ENCODE measurements at places on chromosomes 16 and 17.

DNA sequence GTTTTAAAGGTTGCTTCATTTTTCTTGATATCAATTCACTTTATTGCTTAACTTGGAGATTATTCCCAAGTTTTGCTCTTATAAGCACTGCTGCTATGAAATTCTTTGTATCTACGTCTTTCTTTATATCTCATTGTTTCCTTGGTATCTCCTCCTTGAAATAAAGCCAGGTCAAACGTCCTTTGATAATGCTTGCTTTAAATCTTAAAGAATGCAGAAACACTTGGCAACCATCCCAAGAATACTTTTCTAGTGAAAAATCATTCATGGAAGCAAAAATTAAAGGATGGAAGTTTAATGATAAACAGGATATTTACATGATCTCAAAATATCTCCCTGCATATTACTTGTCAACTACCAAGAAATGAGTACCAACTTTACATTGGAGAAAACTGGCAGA, 175.2 kb downstream of the CPPED1 start:
- no peak for DNase-seq

- no peak for DNase-seq
Observed at GRCh38 chr17:50332196-50332595, 13.7 kb upstream of the XYLT2 start.

- DNase-seq: no peak
Observed at GRCh38 chr16:75506107-75506506, 10.9 kb upstream of the CHST6 start.

GRCh38 chr17:52170963-52171572, 12.6 kb upstream of the CA10 start:
- DNase-seq: no peak

- DNase-seq: no peak
Observed at GRCh38 chr16:68276223-68276622, 11.9 kb downstream of the SLC7A6 start.

DNA sequence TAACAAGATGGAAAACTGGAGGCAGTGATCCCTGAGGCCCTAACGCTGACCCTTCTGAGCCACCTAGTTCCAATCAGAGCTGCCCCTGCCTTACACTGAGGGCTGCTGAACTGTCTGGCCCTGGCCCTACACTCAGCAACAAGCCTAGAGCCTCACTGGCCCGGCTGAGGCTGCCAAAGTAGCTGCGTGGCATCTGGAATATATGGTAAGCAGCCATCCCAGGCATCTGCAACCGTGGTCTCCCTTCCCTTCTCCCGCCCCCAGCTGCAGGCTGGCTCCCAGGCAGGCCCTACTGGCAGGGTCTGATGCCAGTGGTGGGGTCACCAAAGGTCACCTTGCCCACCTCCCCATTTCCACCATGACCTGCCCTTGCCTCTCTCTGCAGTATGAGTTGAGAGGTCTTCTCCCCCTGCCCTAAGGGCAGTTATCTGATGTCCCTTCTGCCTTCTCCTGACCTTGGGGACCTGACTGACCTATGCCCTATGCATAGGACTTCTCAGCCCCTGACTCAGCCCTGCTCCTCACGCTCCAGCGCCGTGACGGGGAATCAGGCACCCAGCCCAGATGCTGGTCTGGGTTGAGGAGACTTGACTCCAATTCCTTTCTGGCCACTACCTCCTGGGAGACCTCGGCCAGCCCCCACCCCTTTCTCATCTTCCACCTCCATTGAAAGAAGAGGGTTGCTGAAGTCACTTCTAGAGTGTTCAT, 45.3 kb downstream of the CPNE2 start:
- no peak for DNase-seq

DNA sequence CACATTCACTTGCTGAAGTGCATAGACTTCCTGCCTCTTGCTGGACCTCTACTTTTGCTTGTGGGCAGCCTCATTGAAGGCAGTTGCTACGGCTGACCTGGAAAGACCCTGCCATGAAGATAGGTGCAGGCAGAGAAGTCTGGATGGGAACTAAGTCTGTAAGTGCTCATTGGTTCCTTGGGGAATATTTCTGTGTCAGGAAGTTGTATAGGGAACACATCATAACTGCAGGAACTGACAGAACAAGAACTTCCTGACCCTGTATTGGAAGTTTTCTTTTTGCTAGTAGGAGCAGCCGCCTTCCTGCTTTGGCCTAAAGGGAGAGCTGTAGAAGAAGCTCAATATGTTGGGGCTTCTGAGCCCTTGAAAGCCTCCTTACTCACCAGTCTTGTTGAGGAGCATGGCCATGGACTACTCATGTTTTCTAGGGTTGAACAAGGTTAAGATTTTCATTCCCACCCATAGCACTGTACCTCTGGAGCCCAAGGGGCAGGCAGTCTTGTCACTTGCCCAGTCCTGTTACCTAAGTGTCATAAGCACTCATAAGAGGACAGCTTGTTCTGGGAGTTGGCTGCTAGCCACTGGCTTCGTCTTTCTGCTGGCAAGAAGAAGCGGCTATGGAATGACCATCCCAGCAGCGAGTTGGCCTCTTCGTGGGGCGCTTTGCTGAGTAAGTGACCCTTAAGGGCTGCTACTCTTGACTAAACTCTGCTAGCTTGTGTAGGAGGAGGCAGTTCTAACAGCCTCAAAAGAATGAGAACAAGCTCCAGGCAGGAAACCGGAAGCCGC, 7.2 kb downstream of the UBFD1 start:
- no peak for DNase-seq

DNA sequence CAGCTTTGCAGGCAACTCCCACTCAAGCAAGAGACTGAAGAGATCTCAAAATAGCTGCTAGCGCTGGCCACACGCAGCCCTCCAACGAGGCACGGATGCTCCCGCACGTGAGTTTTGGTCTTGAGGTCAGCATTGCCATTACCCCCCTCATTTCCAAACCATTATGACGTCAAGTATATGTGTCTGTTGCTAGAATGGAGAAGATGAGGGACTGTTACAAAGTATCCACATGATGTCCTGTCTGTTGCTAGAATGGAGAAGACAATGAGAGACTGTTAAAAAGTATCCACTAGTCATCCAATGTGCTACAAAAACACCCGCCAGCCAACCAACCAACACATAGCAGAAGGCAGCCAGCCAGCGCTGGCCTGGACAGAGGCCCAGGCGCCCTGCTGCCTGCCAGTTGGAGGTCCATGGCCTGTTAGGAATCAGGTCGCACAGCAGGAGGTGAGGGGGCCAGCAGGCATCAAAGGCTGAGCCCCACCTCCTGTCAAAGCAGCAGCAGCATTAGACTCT, 24.8 kb downstream of the KLHDC4 start:
- peak; percentile 97 for DNase-seq

- DNase-seq: no peak
Observed at GRCh38 chr16:67158637-67159600, 790 bp downstream of the TRADD start.

GRCh38 chr16:53605356-53605755, 98.3 kb downstream of the RPGRIP1L start:
- no peak for DNase-seq

DNA sequence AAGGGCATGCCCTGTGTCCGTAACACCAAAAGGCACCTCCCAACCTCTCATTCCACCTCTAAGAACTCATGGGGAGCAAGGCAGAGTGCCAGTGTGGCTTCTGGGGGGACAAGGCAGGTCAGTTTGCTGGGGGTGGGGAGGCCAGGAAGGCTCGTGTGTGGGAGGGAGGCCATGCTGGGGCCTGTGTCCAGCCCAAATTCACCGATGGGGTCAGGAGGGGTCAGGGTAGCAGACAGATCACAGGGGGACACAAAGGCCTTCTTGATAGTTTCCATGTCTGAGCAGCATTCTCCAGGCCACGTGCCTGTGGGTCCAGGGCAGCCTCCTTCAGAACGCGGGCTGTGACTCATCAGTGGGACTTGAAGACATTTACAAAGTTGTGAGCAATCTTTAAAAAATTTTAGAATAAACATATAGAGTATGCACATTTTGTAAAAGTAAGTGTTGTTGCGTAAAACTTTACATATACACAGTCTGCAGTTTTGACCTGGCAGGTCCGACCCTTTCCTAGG, 20.9 kb downstream of the SPACA3 start:
- no peak for DNase-seq

DNA sequence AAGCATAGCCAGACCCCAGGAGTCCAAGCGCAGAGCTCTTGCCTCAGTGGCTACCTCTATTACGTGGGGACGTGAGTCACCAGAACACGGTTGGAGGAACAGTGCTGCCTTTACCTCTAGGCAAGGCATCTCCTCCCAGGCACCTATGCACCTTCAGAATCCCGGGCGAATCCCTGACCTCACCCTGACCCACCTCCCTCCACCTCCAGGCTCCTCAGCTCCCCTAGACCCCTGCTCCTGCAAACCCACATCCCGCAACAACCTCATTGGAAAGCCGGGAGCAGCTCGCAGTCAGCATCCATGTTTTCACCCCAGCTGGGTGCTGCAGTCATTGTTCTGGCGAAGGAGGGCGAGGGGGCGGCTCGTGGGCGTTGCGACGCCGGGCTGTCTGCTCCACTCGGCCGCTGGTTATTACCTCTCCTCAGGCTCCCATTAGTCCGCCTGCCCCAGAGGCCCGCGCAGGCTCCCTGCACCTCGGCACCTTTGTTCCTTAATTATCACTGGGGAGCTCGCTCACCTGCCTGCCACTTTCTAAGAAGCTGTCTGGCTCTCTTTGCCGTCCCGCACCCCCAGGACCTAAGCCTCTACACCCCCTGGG, 24.6 kb upstream of the DLX4 start:
- DNase-seq: no peak

GRCh38 chr16:11014136-11014535, 69.8 kb downstream of the CLEC16A start:
- DNase-seq: no peak

- no peak for DNase-seq
Observed at GRCh38 chr17:7047566-7047965, 3.7 kb upstream of the SLC16A11 start.

DNA sequence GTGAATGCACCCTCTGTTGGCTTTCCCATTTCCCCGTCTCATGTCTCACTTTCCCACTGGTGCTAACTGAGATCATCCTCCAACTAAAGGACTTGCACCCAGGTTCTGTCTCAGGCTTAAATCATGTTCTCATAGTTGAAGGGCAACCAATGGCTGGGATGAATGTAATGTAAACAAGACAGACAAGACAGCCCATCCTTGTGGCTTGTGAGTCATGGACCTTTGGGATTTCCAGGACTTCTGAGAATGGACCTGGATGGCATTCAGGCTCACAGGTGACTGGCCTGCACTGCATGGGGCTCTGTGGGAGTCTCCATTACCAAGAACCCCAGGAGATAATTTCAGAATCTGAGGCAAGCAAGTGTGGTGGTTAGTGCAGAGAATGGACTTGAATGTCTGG, 347.5 kb downstream of the HAPSTR1 start:
- DNase-seq: no peak

- no peak for DNase-seq
Observed at GRCh38 chr16:57592591-57593003, 35.8 kb upstream of the ADGRG1 start.

GRCh38 chr16:85173981-85174751, 61.9 kb upstream of the CIBAR2 start:
- no peak for DNase-seq

- DNase-seq: no peak
Observed at GRCh38 chr16:49698931-49699840, 156.7 kb downstream of the ZNF423 start.

GRCh38 chr17:48011405-48012150, 26.0 kb downstream of the COPZ2 start:
- DNase-seq: no peak

DNA sequence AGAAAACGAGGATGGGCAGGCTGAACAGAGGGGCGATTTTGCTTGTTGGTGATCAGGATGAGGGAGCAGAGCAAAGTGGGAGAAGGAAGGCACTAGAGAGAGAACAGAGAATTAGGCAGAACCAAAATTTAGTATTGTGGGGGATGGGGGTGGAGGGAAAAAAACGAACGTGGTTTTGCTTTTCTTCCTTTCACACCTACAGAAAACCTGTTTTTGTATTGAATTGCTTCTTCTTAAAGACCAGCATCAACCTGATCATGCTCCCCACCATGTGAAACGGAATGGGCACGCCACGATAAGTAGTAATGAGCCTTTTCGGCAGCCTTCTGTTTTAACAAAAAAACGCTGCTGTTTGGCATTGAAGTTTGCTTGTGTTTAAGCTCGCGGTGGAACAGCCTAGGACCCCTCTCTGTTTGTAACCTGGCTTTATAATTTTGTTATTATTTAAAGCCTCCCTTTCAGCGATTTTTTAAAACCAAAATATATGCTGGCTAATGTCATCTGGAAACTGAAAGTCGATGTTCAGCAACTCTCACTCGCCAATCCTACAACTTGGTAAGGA, 36.8 kb downstream of the ERCC4 start:
- DNase-seq: no peak

DNA sequence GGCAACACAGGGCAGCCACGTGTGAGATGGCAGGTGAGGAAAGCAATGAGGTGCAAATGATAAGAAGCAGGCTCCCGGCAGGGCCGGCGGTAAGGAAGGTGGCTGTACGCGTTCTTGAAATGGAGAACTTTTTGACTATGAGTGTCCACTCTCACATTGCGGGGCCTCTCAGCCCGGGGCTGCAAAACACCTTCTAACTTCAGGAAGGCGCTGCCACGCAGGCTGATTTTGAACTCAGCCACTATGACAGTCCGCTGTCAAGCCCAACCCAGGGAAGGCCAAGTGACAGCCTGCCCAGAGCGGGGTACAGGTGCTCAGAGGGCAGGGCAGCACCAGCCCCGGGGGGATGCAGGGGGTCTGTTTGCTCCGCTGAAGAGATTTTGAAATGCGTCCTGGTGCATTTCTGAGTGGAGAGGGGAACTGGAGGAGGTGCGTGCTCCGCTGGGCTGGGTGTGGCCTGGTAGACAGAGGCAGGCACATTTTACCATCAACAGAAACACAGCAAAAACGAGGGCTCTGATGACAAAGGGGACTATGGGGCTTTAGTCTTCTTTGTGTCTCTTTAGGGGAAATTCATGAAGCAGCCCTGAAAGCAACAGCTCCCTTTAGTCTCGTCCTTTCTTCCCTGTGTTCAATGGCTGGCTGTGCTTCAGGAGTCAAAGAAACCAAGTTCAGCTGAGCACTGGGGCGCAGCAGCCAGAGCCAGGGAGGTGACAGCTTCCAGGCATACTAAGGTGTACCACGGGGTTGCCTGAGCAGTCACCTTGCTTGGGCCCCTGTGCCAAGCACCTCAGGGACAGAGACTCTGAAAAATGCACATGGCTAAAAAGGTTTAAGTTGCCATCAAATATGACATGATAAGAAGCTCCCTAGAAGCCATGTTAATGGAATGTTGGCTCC, 14.6 kb upstream of the SREBF1 start:
- DNase-seq: no peak

GRCh38 chr17:45940293-45940692, 45.9 kb downstream of the MAPT start:
- DNase-seq: no peak

DNA sequence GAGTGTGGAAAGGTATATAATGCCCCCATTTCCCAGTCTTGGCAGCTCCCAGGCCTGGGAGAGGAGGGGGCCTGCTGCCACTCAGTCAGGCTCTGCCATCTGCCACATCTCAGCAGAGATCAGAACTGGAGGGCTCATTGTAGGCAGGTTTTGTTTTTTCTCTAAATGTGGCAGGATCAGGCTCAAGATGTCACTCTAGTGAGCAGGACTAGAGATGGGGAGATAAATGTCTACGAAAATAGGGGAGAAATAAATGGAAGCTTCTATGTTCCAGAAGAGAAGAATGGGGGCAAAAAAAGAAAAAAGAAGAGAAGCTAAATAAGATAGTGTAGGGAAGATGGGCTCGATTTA, 13.9 kb downstream of the NXPH3 start:
- DNase-seq: no peak
